ENCODE measurements at places on chromosomes 12 and 14.

DNA sequence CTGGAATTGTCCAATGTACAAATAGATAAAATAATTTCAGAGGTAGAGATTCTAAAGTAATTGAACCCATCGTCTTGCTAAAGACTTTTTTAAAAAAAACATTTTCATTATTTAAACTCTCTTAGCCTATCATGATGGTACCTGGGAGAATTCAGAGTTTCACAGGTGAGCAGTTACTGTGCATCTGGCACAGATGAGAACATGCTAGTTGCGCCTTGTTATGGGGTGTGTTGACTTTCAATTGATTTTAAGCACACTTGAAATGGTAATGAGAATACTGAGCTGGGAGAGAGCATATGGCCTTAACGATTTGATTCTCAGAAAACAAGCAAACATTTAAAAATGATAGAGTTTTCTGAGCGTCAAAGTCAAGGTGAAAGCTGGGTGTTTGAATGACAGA, 66.6 kb downstream of the FLRT2 start:
- no peak for DNase-seq

DNA sequence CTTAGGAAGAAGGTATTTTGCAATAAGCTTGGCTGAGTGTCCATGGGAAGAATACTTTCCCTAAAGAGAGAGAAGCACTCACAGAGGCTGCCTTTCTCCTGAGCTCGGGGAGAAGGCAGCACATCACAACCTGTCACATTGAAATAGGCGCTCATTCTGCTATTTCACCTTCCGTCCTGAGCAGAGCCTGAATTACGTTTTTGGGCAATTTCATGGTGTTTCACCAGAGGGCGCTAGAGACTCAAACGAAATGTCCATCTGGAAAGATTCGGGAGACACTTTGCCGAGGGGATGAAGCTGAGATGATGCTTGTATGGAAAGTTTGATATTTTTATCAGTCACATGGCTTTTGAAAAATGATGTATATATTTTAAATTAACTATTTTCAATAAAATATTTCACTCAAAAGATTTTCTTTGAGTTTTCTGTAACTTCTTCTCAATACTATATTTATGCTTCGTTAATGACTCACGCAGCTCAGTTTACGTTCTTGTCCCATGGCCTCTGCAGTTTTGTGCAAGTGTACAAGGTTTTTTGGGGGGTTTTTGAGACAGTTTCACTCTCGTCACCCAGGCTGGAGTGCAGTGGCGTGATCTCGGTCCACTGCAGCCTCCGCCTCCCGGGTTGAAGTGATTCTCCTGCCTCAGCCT, 17.4 kb upstream of the B4GALNT3 start:
- DNase-seq = peak; percentile 75

DNA sequence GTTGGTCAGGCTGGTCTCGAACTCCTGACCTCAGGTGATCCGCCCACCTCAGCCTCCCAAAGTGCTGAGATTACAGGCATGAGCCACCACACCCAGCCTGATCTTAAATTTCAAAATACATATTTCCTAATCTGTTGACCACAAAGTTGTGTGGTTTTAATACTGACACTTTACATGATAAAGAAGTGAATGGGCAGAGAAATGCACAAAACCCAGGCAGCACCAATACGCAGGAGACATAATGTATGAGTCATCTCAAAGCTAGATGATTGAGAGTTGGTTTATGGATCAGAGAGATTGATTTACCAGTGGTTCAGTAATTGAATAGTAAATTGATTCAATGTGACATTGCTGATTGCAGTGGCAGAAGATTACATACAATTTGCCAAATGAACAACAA, 19.2 kb upstream of the PPP2R5E start:
- no peak for DNase-seq

DNA sequence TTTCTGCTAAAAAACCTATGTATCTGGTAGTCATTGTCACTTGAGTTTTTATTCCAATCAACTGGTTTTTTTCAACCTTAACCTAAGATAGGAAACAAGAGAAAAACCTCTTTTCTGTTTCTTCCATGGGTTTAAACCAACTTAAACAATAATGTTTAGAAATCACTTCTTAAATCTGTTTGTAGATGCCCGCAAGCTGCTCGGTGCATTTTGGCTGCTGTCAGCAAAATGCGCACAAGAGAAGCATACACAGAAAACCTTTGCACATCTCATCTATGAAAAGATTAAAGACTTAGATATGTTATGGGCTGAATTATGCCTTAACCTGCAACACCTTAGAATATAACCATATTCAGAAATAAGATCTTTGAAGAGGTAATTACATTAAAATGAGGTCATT, 299.8 kb downstream of the ITPR2 start:
- no peak for DNase-seq

GRCh38 chr14:60632257-60632656, 17.0 kb downstream of the SIX1 start:
- no peak for DNase-seq

DNA sequence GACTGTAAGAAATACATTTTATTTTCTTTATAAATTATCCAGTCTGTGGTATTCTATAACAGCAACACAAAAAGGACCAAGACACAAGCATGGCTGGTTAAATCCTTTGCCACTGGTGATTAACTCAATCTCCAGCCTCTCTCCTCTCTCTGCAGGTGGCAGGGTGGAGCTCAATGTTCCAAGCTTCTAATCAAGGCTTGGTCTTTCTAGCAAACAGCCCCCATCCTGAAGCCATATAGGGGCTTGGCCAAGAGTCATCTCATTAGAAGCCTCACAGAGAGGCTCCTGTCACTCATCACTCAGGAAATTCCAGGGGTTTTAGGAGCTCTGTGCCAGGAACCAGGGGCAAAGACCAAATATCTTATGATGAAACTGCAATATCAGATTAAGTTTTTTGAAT, 12.0 kb downstream of the C12orf75 start:
- peak; percentile 21 for DNase-seq

GRCh38 chr12:89892436-89892835, 183.8 kb upstream of the ATP2B1 start:
- DNase-seq = no peak

DNA sequence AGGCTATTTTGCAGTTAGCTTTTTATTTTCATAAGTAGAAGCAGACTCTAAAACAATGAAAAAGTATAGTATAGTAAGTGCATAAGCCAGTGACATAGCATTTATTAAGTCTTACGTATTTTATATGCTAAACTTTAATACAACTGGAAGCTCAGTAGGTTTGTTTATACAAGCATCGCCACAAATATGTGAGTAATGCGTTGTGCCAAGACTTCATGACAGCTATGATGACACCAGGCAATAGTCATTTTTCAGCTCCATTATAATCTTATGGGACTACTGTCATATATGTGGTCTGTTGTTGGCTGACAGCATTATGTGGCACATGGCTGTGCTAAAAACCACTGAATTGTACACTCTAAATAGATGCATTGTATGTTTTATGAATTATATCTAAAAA, 40.3 kb downstream of the SLC38A2 start:
- DNase-seq = no peak

- no peak for DNase-seq
Measured at GRCh38 chr12:58966939-58967338, 46.6 kb upstream of the LRIG3 start.

DNA sequence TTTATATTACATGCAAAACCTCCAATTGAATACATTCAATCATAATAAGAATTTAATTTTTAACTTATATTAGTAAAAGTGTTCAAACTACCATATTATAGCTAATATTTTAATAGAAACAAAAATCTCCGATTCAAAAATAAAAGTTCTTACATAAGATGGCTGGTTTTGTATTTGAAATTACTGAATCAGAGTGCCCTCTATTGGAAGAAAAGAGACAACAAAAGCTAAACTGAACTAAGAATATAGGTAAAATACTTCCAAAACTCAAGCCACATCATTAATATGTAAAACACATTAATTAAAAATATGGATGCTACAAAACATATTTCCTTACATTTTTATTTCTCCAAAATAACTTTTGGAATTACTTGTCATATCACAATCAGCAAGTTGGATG, 120.3 kb downstream of the GARIN6 start:
- DNase-seq = no peak

- no peak for DNase-seq
Measured at GRCh38 chr14:38409071-38409705, 153.3 kb upstream of the CLEC14A start.

- DNase-seq = no peak
Measured at GRCh38 chr12:120928864-120929652, 24.9 kb upstream of the SPPL3 start.

DNA sequence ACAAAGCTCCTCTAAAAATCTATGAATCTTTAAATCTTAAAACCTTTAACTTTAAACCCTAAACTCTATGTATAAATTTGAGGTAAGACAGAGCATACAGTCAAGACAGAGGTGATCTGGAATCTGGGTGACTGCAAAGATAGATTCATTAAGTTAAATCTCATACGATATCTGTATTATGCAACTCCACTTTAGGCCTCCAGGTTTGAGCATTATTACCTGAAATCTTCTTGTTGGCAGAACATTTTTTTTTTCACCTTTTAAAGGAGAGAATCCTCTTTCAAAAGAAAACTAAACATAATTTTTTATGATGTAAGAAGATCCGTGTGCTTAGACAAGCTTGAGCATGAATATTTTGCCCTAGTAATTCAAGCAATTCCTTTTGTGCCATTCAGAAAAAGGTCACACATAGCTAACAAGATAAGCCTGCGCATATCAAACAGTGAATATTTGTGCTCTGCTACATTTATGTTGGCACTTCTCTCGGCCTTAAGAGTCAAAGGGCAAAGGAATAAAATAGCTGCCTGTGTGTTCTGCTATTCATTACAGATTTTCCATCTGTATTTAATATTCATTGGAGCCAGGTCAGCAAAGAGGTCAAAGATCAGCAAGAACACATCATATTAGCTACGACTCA, 163.3 kb downstream of the TMTC3 start:
- no peak for DNase-seq

DNA sequence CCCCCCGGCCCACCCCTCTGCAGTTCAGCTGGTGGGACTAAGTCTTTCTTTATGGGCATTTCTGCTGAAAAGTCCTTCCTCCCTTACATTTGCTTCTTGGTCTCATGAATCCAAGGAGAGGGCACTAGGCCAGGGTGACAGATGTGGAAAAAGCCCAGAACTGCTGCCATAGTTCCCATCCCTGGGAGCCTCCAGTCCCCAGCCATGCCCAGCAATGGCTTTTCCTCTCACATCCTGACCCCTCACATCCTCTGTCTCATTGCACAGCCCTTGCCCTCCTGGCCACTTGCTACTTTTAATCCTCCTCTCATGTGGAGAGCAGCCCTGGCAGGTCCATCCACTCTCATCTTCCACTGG, 122.5 kb downstream of the ZFP36L1 start:
- no peak for DNase-seq

DNA sequence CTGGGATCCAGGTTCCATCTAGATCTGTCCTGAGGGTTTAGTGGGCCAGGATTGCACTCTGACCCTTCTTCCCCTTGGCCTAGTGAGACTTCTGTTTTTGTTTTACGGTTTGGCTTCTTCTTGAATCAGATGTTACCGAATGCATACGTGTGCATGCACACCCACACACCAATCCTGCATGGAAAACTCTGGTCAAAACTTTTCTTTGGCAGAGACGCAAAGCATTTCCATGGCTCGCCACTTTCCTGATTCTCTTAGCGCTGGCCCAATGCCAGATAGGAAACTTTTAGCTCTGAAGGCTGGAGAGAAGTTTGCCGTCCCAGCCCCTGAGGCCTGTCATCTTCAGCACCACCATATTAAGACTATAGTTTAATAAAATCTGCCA, 67.4 kb upstream of the ACTN1 start:
- no peak for DNase-seq

- peak; percentile 88 for DNase-seq
Measured at GRCh38 chr12:113152835-113153814, 3.6 kb downstream of the CFAP73 start.

- no peak for DNase-seq
Measured at GRCh38 chr12:117114784-117115183, 15.6 kb upstream of the TESC start.

- DNase-seq = no peak
Measured at GRCh38 chr12:7634561-7634960, 31.1 kb downstream of the APOBEC1 start.

- DNase-seq = no peak
Measured at GRCh38 chr14:90941706-90942105, 118.7 kb downstream of the RPS6KA5 start.

- no peak for DNase-seq
Measured at GRCh38 chr12:2638273-2639019, 156.3 kb upstream of the FKBP4 start.

- no peak for DNase-seq
Measured at GRCh38 chr14:62645649-62646048, 399.6 kb downstream of the KCNH5 start.

DNA sequence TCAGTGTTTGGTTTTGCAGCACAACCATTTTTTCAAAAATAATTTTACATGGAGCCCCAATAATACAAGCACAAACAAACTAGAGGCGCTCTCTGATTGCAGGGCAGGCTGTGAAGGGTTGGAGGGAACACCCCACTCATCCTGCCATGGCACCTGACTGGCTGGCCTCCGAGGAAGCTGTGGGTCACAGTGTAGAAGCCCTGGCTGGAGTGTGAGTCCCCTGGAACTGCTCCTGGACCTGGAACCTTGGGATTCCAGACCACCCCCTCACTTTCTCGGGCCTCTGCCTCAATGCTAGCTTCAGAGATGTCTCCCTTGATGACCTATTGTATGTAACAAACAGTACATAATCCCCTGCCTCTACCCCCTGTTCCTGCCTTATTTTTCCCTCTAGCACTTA, 14.8 kb upstream of the SERPINA12 start:
- DNase-seq = no peak

DNA sequence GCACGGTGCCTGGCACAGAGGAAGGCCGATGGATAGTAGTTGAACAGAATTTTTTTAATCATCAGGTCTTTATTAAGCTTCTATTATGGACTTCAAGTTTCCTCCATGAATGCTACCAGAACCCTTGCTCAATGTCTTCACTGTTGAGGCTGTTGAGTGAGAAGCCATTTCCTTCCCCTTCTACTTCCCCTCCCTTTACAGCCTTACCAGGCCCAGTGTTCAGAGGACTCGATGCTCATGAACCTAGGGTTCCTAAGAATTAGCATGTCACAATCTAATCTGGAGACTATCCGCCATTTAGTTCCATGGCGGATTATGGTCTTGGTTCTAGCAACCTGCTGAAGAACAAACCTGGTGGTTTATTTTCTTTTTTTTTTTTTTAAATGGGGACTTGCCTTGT, 17.7 kb downstream of the ETV6 start:
- DNase-seq = no peak
